ENCODE measurements at places on chromosomes 6 and 20.
A peak's percentile ranks its signal among the peaks of the same experiment; 100 is the strongest.

GRCh38 chr6:139635401-139636130 is 261.1 kb upstream of the CITED2 start:
- no peak for DNase-seq

- no peak for DNase-seq
These were observed 115.9 kb downstream of the KLHL32 start for GRCh38 chr6:97040355-97040860.

GRCh38 chr6:21455071-21455470 is 138.5 kb upstream of the SOX4 start:
- DNase-seq: peak; percentile 42

- DNase-seq: peak; percentile 73
These were observed 27.8 kb downstream of the HDDC2 start for GRCh38 chr6:125273965-125274364.

DNA sequence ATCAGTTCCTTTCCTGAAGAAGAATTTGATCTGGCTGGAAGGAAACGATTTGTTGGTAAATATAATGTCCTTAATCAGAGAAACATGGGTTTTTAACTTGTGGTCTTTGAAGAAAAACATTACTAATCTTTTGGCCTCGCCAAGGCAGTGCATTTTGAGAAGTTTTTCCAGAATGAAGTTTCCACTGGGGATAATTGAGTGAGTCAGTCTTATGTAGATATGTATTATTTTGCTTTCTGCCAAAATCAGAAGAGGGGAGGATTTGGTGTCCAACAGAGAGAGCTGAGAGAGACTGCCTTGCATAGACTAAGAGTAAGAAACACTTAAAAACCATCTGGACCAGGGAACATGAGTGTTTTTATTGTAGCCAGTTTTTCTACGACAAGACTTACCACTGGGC is 79.9 kb downstream of the FNDC1 start:
- no peak for DNase-seq

DNA sequence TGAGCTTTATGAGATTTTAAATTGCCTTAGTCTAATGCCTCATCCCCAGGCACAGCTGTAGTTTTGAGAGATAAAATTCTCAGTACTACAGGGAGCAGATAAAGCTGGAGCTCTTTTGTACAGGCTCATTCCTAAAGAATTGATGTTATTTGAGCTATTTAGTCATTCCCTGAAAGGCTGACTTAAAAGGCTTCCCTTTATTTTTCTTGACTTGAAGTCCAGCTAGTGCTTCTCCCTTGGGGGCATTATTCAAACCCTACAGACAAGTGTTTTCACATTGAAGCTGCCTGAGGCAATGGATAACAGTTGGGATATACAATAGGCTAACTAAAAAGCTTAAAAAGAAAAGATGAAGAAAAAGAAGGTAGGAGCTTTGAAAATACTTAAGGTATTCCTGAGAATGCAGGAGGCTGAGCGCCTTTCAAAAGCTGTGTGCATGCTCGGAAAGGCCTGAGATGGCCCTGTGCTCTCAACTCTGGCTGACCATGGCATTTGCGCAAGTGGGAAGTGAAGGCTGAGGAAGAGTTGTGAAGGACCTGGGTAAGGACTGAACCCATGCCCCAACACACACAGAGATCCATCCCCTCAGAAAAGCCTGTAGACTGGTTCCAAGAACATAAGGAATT is 315.1 kb downstream of the SMOC2 start:
- no peak for DNase-seq

GRCh38 chr20:64011366-64011779 is 24.6 kb upstream of the C20orf204 start:
- no peak for DNase-seq

- DNase-seq: peak; percentile 9
These were observed 129.6 kb downstream of the PACRG start for GRCh38 chr6:162857326-162857725.

Data from cerebellar cortex (tissue), 1 donor.